ENCODE measurements at places on chromosomes 16 and 17. TPM values are rescaled to one million over a fixed set of nuclear protein-coding genes. Genes with fewer than 3 reads are reported as not detected.

EVI2A gene
- total RNA-seq, result 1.9 TPM

ITGAX gene
- total RNA-seq, result under 0.01 TPM

KRTAP1-1 gene
- total RNA-seq, result not detected

BMERB1 gene
- 39.9 TPM for total RNA-seq

SOX15 gene
- total RNA-seq, result 0.57 TPM

STX1B gene
- total RNA-seq, result 3.0 TPM

CDH11 gene
- total RNA-seq, result 338 TPM

DNAJA2 gene
- total RNA-seq, result 67.0 TPM

LRRC37A gene
- total RNA-seq, result 4.2 TPM

SCNN1G gene
- total RNA-seq, result not detected

IL17C gene
- not detected for total RNA-seq

SYNGR3 gene
- total RNA-seq, result 0.86 TPM

STXBP4 gene
- 8.5 TPM for total RNA-seq

PDE6G gene
- not detected for total RNA-seq

SPIRE2 gene
- total RNA-seq, result 7.0 TPM

SULT1A3 gene
- total RNA-seq, result 2.8 TPM

LCAT gene
- total RNA-seq, result 6.4 TPM

TP53TG3 gene
- not detected for total RNA-seq

PIPOX gene
- 2.6 TPM for total RNA-seq

PRSS21 gene
- not detected for total RNA-seq

HAPSTR1 gene
- 60.8 TPM for total RNA-seq

ANKRD40CL gene
- not detected for total RNA-seq

KRTAP3-2 gene
- not detected for total RNA-seq

RTN4RL1 gene
- not detected for total RNA-seq

GNGT2 gene
- 0.14 TPM for total RNA-seq

WFIKKN2 gene
- not detected for total RNA-seq

KRTAP4-5 gene
- total RNA-seq, result not detected

TBX6 gene
- 0.14 TPM for total RNA-seq

ADAD2 gene
- total RNA-seq, result not detected

PDPK1 gene
- total RNA-seq, result 34.6 TPM

RAP1GAP2 gene
- 0.44 TPM for total RNA-seq

MYL4 gene
- not detected for total RNA-seq

CTRB2 gene
- total RNA-seq, result not detected

KCTD19 gene
- under 0.01 TPM for total RNA-seq

FN3KRP gene
- 11.6 TPM for total RNA-seq

CNGB1 gene
- not detected for total RNA-seq

EME1 gene
- total RNA-seq, result 0.66 TPM

PMFBP1 gene
- 0.29 TPM for total RNA-seq

MT4 gene
- not detected for total RNA-seq

CHST6 gene
- total RNA-seq, result under 0.01 TPM

RPL13 gene
- total RNA-seq, result 3,370 TPM

NFATC2IP gene
- 24.9 TPM for total RNA-seq

TBC1D3 gene
- not detected for total RNA-seq

NPW gene
- total RNA-seq, result 1.0 TPM

SLC12A3 gene
- total RNA-seq, result not detected

CFAP97D1 gene
- total RNA-seq, result not detected

KCNH4 gene
- not detected for total RNA-seq

ZG16 gene
- total RNA-seq, result not detected

HOXB9 gene
- not detected for total RNA-seq

MAP2K6 gene
- 2.0 TPM for total RNA-seq

FSCN2 gene
- total RNA-seq, result 1.3 TPM

AHSP gene
- not detected for total RNA-seq

GDPD3 gene
- total RNA-seq, result 1.7 TPM

CRHR1 gene
- not detected for total RNA-seq

SAP30BP gene
- total RNA-seq, result 66.6 TPM

CDRT15 gene
- not detected for total RNA-seq
